Left kidney (tissue), 8 donors: ENCODE measurements at places on chromosomes 1 and 21. TPM values are rescaled to one million over a fixed set of nuclear protein-coding genes. Genes with fewer than 3 reads are reported as not detected.
A peak's percentile ranks its signal among the peaks of the same experiment; 100 is the strongest.

DNA sequence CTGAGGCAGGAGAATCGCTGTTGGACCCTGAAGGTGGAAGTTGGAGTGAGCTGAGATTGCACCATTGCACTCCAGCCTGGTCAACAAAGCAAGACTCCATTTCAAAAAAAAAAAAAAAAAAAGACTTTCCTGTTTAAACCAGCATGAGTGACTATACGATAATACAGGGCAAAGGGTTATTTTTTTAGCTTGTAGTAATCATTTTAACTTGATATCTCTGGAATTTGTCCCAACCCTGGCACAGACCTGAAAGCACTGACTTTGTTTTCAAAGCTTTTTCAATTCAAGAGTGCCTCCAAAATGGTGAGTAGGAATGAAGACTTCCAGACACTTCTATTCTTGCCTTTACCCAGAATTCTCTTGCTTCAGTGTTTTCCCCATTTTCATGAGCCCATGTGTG, 4.4 kb upstream of the TMCO2 start:
- no peak for DNase-seq

- DNase-seq, result no peak
Observed at GRCh38 chr1:19412654-19413053, 72.7 kb downstream of the CAPZB start.

- DNase-seq, result no peak
Observed at GRCh38 chr1:210758261-210758660, 375.7 kb downstream of the KCNH1 start.

DNA sequence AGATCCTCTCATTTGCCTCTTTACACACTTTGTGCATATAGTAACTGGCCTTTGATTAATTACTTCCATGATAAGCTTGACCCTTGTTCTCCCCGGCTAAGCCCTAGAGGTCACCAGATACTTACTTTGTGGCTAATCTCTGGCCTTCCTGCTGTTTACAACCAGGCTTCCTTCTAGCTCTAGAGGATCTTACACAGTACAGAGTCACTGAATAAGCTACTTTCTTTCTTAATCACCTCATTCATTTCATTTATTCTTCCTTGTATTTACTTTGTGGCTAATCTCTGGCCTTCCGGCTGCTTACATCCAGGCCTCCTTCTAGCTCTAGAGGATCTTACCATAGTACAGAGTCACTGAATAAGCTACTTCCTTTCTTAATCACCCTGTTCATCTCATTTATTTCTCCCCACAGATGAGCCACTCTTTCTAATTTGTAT, 144.3 kb upstream of the C1orf21 start:
- DNase-seq, result no peak

DNA sequence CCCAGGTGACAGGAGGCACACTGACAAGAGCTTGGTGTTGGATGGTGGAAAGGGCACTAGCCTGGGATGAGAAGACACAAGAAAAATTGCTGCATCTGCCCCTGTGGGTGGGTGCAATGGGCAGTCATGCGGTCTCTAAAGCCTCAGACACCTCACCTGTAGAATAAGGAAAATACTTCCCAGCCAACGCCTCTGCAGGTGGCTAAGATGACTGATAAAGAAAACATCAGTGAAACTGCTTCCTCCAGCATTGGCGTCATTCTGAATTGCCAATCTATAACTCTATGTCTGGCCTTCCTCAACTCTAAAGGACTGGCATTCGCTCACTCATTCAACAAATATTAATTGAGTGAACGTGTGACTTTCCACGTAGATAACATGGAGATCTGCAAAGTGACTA, 100.4 kb upstream of the F3 start:
- DNase-seq, result no peak

GRCh38 chr1:30416221-30416820, 307.1 kb downstream of the MATN1 start:
- no peak for DNase-seq

- DNase-seq, result no peak
Observed at GRCh38 chr1:156143765-156144489, 9.5 kb upstream of the SEMA4A start.

DNA sequence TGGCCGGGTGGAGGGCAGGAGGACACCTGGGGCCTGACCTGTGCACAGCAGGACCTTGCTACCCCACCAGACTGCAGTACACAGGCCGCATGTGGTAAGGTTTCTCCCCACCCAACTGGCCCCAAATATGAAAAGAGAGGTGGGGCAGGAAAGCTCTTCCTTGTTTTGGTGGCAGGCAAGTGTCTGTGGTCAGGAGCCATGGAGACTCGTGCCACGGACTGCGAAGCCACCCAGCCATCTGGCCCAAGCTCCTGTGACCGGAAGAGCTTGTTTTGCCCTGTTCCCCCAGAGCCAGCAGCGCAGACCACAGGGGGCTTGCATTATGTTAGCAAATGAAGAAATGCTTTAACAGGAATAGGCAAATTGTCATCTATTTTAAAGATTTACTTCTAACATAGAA, 54.9 kb downstream of the OLIG1 start:
- DNase-seq, result no peak

- no peak for DNase-seq
Observed at GRCh38 chr1:231194843-231195516, 33.1 kb downstream of the TRIM67 start.

DNA sequence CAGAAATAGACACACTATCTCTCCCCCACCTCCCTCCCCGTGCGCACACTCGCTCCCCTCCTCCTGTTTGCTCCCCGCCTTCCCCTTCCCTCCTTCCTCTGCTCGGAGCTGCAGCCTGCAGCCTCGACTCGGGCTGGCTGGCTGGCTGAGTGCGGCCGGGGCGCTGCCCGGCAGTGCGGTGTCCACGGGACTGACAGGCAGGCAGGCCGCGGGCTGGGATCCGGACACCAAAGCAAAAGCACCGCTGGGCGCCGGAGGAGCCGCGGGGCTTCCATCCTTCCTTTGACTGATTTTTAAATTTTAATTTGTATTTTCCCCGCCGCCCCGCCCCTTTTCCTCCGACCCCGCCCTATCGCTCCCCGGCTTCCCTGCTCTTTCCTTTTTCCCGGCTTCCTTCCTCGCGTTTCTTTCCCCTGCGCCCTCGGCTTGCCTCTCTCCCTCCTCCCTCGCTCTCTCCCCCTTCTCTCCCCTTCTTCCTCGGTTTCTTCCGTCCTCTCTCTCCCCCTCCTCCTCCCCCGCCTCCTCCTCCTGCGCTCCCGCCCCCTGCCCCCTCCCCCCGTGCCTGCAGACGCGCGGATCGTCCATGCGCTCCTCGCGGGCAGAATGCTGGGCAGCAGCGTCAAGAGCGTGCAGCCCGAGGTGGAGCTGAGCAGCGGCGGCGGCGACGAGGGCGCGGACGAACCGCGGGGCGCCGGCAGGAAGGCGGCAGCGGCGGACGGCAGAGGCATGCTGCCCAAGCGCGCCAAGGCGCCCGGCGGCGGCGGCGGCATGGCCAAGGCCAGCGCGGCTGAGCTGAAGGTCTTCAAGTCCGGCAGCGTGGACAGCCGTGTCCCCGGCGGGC, 109.4 kb downstream of the NAV1 start:
- DNase-seq, result peak; percentile 53

DNA sequence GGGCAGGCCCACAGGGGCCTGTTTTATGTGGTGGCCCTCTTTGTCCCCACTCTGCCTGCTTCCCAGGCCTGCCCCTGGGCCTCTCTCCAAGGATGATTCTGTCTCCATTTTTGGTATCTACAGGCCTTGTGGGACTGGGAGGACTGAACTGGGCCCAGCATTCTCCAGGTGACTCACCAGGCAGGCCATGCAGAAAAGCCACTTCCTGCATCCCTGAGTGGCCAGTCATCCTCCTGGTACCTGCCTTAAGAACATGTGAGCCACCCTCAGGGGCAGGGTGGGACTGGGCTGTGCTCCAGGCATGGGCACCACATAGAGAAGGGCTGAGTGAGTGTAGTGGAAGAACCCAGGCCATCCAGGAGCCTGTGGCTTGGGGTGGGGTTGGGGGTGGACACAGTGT, 20.0 kb upstream of the BCAR3 start:
- DNase-seq, result no peak

DNA sequence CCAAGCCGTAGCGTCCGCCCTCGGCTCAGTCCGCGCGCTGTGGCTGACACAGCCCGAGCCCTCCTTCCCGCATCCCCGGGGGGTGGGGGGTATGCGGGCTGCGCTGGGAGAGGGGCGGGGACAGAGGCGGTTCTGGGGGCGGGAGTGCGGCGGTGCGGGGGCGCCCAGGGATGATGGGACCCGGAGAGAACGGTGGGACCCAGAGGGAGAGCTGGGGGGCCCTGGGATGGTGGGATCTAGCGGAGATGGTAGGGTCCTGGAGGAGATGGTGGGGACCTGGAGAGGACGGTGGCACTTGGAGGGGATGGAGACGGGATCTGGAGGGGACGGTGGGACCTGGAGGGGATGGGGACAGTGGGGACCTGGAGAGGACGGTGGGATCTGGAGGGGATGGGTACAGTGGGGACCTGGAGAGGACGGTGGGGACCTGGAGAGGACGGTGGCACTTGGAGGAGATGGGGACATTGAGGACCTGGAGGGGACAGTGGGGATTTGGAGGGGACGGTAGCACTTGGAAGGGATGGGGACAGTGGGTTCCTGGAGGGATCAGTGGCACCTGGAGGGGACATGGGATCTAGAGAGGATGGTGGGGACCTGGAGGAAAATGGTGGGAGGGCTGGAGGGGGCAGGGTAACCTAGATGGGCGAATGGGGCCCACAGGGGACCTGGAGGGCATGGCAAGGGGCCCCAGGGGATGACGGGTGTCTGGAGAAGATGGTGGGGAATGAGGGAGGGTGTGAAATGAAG, 477 bp downstream of the SNAP47 start:
- no peak for DNase-seq

DNA sequence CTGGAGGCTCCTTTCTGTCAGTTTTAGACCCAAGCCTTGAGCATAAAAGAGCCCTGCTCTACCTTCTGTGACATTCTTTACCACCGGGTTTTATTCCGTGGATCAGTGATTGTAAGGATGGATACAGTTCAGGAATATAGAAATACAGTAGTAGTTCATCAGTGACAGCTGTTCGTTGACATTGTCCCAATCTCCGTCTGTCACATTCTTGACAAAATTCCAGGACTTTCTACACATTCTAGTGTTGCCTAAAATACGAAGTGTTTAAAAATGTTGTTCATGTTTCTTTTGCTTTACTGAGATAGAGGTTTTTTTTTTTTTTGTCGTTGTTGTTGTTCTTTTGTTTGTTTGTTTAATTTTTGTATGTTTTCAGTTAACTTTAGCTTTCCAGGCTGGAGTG, 29.9 kb downstream of the MAP10 start:
- no peak for DNase-seq

GRCh38 chr1:240090957-240091600, 604 bp upstream of the FMN2 start:
- no peak for DNase-seq

DNA sequence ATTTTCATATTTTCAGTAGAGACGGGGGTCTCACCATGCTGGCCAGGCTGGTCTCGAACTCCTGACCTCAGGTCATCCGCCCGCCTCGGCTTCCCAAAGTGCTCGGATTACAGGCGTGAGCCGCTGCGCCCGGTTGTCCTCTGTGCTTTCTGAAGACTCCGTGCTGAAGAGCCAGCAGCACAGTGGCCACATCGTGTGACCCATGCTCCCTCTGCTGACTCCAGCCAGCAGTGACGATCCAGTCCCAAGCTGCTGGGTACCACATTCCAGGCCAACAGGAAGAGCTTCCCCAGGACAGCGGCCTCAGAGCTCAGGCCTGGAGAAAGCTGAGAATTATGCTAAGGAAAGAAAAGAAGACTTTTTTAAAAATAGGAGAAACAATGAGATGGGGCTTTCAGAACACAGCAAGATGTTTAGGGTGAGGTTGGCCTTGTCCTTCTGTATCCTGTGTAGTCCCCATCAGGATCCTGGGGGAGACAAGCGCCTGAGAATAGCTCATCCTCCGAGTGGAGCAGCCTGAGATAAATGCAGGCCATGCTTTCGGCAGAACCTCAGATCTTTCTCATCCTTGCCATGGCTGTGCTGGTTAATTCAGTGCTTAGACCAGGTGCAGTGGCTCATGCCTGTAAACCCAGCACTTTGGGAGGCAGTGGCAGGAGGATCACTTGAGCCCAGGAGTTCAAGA, 207.1 kb downstream of the SLC35F3 start:
- peak; percentile 54 for DNase-seq

DNA sequence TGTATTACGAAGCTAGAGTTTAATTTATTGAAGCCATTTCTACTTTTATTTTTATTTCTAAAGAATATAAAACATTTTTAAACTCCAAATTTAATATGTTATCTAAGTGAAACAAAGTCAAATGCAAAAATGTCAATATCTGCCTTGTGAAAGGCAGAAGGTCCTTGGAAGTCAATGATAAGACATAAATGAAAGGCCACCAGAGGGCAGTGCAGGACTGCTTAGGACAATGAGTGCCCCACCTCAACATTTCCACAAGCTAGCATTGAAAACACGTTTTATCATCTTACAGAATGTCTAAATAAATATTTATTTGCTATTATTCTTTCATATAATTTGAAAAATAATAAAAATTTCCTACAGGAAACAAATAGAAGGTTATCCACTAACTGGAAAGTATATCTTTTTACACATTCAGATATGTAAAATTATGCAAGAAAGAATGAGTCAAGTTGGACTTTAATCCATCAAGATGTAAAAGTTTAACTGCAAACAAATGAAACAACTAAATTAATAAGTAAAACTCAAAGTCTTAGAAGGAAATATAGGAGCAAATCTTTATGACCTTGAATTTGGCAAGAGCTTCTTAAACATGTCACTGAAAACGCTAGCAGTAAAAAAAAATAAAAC, 140.1 kb upstream of the FMN2 start:
- peak; percentile 65 for DNase-seq

- DNase-seq, result no peak
Observed at GRCh38 chr1:206021626-206022365, 1.9 kb downstream of the CTSE start.

DNA sequence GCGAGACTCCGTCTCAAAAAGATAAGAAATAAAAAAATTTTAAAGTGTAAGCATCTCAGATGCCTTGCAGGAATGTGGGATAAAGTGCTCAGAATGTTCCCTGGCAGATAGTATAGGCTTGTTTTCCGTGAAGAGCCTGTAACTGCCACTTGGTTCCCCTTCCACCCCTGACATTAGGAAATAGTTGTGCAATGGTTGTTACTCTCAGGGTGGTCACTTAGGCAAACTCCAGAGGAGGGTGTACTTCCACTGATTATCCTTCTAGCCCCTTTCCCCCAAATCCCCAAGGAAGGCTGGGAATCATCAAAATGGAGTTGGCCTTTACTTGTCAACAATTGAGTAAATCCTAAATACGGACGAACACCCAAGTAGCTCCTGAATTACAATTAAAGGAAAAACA, 10.4 kb downstream of the RPL11 start:
- DNase-seq, result no peak

DNA sequence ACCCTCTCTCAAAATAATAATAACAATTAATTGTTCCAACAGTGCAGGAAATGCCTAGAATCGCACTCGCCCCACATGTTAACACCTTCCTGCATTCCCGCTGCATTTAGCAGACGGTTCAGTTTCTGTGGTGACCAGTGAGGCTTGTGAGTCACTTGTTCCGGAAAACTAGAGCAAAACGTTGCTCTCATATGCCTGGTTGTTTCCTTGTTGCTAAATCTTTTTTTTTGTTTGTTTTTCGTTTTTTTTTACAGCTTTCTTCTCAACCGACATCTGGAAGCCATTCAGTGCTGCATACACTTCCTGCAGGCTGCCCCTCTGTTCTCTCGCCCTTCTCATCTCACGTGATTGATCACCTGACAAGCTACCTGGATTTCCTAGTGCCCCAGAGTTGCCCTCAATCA, 56.9 kb upstream of the TMPRSS2 start:
- DNase-seq, result no peak

Gene OLIG2
- polyA plus RNA-seq, result not detected

Gene DNAJC6
- 6.6 TPM for polyA plus RNA-seq

Gene ZBTB18
- polyA plus RNA-seq, result 27.3 TPM

Gene TMPRSS15
- polyA plus RNA-seq, result 0.50 TPM

Gene NCAM2
- polyA plus RNA-seq, result 9.9 TPM

Gene CYP4Z1
- 0.52 TPM for polyA plus RNA-seq
